ENCODE measurements at places on chromosomes 16 and 17.
A peak's percentile ranks its signal among the peaks of the same experiment; 100 is the strongest.

- no peak for DNase-seq
These were observed 33.0 kb downstream of the MPRIP start for GRCh38 chr17:17075125-17075781.

DNA sequence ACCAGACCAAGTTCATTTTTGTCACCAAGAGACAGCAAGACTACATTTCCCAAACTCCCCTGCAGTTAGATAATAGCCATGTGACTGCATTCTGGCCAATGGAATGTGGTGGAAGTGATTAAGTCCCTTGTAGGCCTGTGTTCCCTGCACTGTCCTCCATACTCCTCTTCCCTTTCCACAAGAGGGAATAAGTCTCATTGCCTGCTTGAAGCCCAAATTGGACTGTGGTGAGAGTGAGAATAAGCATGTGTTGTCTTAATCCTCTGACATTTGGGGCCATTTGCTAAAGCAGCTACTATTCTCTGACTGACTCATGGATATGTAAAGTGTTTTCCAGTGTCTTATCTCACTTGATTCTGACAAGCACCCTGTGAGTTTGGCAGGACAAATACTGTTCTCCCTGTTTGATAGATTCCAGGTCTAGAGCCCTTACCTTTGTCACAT lies 20.7 kb downstream of the PIK3R6 start:
- DNase-seq, result no peak

- peak; percentile 51 for DNase-seq
These were observed at the start of gene ATAD5 for GRCh38 chr17:30831663-30832437. ATAD5 (plus strand) TSS chr17:30831966; CDS start chr17:30832348, 382 bp downstream.

GRCh38 chr16:14205666-14206065 lies 134.5 kb downstream of the MRTFB start:
- no peak for DNase-seq

- no peak for DNase-seq
These were observed 871.0 kb downstream of the CDH11 start for GRCh38 chr16:64250866-64251265.

GRCh38 chr16:85261657-85262557 lies 149.6 kb upstream of the CIBAR2 start:
- DNase-seq, result no peak

DNA sequence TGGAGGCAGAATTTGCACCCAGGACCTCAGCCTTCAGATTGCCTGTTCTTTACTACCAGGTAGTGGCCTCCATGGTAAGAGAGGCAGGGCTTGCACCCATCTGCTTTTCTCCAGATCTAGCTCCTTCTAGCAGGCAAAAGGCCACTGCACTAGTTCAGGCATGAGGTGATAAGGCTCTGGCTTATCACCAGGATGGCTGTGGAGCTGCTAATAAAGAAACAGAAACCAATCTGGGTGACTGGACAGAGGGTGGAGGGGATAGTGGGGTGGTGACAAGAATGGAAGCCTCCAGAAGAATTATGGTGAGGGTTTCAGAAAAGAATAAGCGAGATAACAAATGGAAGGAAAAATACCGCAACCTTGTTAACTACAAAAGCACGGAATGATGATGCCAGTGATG lies 15.5 kb upstream of the SUPT4H1 start:
- DNase-seq, result no peak

DNA sequence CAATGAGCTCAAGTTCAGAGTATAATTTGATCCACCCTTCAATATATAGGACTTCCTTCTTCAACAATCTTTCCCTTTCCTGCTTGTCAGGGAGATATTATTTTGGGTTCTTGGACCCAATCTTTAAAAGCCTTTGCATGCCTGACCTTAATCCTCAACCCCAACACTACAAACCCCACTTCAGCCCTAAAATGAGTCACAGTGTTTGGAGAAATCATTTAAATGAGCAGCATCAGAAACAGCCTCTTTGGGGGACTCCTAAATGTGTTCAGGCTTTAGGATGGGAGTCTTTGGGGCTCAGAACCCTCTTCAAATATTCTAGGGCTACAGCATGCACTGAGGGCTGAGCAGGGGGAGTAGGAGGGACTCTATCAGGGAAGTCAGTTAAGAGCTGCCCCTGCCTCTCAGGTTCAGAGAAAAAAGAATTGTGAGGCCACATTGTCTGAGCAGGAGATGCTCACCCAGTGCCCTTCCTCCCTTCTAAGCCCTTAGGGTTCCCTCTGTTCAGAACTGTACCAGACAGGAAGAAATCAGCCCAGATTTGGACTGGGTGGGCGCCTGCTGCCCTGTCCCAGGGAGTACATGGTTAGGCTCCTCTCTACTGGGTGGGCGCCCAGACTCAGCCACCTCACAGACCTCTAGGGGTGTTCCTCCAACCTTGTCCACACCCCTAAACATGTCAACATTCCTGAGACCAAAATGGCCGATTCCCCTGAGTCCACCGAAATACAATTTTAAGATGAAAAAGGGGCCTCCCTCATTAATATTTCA lies 5.0 kb downstream of the NEUROD2 start:
- no peak for DNase-seq

DNA sequence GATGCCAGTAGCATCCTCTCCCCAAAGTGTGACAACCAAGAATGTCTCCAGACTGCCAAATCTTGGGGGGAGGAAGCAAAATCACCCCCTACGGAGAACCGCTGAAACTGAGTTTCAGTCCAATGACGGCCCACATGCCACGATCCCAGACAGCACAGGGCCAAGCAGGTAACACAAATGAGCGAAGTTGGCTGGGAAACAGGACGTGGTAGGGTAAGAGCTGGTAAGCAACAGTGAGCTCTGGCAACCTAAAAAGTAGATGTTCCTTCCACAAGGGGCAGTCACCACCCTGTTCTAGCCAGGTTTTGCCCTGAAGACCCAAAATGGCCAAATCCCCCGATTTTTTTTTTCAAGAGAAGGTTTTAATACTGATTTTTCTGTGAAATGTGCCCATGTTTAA lies 25.4 kb downstream of the ZFHX3 start:
- no peak for DNase-seq

- DNase-seq, result no peak
These were observed 4.2 kb downstream of the ADCY9 start for GRCh38 chr16:4111748-4112696.

DNA sequence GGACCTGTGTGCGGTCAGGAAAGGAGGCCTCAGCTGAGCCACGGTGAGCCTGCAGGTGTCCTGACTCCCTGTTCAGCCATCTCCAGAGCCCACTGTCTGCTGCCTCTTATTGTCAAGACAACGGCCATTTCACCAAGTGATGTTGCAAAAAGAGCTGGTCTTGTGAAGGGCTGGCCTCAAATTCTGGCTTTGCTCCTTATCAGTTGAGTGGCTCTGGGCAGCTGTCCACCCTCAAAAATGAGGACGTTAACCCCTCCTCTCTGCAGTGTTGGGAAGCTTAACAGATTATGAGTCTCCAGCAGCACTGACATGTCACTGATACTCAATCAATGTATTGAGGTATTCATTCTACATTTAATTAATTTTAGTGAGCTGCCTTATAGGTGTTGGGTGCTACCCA lies 171.1 kb upstream of the TOX3 start:
- no peak for DNase-seq

- no peak for DNase-seq
These were observed 24.6 kb upstream of the RPH3AL start for GRCh38 chr17:376936-377863.

GRCh38 chr16:30063893-30064728 lies 1.4 kb upstream of the ALDOA start:
- no peak for DNase-seq

- DNase-seq, result no peak
These were observed 49.8 kb upstream of the CBX4 start for GRCh38 chr17:79888811-79889634.

- no peak for DNase-seq
These were observed 22.5 kb upstream of the CIBAR2 start for GRCh38 chr16:85134789-85135142.

DNA sequence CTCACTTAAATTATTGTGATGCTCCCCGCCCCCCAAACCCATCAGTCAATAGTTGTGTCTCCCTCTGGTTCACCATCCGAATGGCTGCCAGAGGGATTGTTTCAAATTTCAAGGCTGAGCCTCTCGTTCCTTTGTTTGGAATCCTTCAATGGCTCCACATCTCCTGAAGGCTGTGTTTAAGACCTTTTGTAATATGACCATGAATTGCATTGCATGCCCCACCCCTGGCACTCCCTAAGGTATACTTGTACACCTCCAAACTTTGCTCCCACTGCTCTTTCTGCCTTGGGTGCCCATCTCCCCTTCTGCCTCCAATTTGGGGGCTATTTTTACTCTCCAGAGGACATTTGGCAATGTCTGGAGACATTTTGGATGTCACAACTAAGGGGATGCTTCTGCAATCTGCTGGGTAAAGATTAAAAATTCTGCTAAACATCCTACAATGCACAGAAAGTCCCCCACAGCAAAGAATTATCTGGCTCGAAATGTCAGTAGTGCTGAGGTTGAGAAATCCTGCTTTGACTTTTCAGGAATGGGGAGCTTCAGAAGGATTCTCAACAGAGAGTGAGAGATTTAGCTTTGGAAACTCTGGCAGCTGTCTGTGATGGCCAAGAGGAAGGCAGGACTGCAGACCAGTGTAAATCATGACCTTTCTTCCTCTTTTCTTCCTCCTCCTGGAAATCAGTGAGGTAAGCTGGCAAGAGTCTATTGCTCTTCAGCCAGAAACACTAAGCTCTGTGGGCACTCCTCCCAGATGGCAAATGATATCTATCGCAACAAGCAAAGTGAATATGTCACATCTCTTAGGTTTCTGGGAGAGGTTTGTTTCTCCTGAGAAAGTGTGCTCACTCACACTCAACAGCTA lies 8.7 kb upstream of the IL4R start:
- DNase-seq, result no peak

DNA sequence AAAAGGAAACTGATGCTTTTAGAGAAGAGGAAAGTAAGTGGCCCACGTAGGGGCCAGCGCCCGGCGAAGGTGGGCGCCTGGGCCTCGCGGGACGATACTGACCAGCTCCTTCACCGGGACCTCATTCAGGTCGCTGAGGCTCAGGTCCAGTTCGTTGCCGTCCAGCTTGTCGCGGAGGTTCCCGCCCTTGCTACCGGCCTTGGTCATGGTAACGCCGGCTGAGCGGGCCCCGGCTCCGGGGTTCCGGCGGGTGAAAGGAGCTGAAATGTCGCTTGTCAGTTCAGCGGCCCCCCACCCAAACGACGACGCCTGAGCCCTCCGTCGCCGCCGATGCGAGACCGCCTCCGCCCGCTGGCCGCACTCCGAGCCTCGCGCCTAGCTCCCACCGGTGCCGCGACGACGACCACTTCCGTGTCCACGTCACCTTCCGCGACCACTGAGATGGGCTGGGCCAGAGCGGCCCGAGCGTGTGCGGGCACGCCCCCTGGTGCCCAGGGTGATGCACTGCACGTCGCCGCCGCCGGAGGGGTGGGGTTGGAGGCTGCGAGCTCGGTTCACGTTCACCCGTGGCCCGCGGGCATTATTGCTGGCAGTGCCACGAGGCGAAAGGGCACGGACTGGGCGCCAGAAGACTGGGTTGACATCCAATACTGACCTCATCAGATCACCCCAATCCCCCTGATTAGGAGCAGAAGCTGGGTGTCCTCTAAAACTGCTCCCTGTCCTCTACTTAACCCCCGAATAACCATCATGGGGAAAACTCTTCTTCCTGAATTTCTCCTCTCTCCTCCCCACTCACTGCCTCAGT lies at the start of gene LRRC59:
TSS of gene LRRC59 (minus strand) at position 413 of the 808 bp plus-strand sequence. CDS start at position 207, 206 bp downstream.
- DNase-seq, result no peak

GRCh38 chr17:75191584-75191983 lies 8.8 kb upstream of the SUMO2 start:
- no peak for DNase-seq

DNA sequence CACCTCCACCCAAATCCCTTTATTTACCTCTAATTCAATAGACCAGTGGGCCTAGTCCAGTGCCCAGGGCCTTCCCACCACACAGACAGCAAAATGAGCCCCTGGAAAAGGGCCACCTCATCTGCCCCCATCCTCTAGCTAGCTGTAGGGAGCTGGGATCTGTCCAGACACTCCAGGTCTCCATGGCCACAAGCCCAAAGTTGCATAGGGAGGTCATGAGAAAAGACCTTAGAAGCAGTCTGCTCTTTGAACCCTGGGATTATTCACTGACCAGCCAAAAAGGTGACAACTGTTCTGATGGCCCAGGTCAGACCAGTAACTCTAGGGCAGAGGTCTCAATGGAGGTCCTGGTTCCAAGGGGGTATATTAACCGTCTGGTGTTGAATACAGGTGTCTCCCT lies 2.0 kb downstream of the CUEDC1 start:
- DNase-seq, result no peak

GRCh38 chr16:7731141-7731540 lies 398.5 kb downstream of the RBFOX1 start:
- DNase-seq, result no peak

DNA sequence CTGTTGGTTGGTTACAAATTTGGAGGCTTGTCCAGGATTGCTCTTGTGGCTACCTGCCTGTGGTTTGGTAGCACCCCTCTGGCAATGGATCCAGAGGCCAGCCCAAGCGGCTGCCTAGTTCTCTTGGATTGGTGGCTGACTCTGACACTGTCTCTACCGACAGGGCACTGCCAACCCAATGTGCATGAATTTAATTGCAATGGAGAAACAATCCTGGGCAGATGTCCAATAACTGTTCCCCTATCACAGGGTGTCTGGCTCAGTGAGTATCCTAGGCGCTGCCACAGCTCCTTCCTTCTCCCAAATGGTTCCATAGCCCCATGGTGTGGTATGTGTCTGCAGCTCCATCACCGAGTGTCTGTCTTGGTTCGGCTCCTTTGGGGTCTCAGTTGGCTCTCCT lies 19.5 kb downstream of the N4BP1 start:
- DNase-seq, result no peak

- no peak for DNase-seq
These were observed 50.2 kb downstream of the CDH11 start for GRCh38 chr16:65071433-65072311.

- DNase-seq, result no peak
These were observed 19.0 kb downstream of the ABR start for GRCh38 chr17:1160591-1161390.

Data from NCI-H2081 treated with DMSO at 0.1 percent for 48 hours (cell line).